ENCODE measurements at places on chromosomes 5 and 9. TPM values are rescaled to one million over a fixed set of nuclear protein-coding genes. Genes with fewer than 3 reads are reported as not detected.

The CLK4 gene
- total RNA-seq: 20.5 TPM

DNA sequence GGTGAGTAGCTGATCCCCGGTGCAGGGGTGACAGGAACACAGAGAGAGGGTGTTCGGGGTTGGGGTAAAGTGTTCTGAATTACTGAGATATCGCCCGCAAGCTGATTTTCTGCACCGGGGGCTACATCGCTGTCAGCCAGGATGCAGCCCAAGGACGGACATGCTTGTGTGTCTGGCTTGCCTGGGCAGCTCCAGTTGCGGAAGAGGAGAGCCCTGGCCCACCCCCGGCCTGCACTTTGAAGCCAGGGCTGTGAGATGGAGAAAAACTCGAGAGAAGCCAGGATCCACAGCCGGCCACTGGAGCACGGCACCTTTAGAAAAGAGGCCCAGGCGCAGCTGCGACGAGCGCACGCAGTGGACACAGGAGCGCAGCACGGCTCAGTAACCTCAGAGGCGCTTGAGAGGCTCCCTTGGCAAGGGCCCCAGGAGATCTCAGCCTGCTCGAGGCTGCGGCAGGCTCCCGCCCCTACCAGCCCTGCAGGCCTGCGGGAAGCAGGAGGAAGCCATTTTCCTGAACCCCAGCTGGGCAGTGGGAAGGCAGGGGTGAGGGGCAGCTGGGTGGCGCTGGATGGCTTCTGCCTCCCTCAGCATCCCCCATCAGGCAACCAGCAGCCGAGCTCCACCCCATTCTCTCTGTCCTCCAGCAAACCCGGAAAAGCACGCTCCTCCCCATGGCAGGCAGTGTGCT is 59.2 kb downstream of the C9orf50 start:
- peak; percentile 48 for DNase-seq

DNA sequence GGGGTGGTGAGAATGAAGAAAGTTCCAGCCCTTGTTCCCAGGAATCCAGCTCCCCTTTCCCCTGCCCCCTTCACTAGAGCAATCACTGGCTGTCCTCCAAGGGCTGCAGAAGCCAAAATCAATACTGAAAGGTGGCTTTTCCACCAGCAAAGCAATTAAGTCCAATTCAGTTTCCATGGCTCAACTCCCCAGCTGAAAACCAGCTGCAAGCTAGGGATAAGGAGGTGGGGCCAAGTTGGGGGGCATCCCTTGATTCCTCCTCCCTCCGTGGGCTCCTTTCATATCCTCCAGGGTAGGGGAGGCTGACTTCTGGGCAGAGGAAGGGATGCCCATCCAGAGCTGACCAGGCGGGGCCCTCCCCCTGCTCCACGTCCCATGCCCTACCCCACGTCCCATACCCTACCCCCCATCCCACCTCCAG is 22.7 kb downstream of the CAMK2A start:
- DNase-seq: no peak

GRCh38 chr5:71937921-71938698 is 169.2 kb upstream of the MAP1B start:
- no peak for DNase-seq

- no peak for DNase-seq
These were observed 135.0 kb downstream of the PDE4D start for GRCh38 chr5:59758566-59758965.

Data from Right ventricle myocardium inferior (tissue), 1 donor.